Left cardiac atrium (tissue), 4 donors: ENCODE measurements at places on chromosomes 4 and X. TPM values are rescaled to one million over a fixed set of nuclear protein-coding genes. Genes with fewer than 3 reads are reported as not detected.

RBM47 gene
- 10.8 TPM for total RNA-seq

PSAPL1 gene
- total RNA-seq, result not detected

HDAC6 gene
- 43.1 TPM for total RNA-seq

MAGEA8 gene
- total RNA-seq, result not detected

DMRTC1B gene
- total RNA-seq, result not detected

MAGEE2 gene
- 0.12 TPM for total RNA-seq

FAM47B gene
- not detected for total RNA-seq

- no peak for DNase-seq
These were observed 60.1 kb upstream of the SORCS2 start for GRCh38 chr4:7132249-7132648.

DNA sequence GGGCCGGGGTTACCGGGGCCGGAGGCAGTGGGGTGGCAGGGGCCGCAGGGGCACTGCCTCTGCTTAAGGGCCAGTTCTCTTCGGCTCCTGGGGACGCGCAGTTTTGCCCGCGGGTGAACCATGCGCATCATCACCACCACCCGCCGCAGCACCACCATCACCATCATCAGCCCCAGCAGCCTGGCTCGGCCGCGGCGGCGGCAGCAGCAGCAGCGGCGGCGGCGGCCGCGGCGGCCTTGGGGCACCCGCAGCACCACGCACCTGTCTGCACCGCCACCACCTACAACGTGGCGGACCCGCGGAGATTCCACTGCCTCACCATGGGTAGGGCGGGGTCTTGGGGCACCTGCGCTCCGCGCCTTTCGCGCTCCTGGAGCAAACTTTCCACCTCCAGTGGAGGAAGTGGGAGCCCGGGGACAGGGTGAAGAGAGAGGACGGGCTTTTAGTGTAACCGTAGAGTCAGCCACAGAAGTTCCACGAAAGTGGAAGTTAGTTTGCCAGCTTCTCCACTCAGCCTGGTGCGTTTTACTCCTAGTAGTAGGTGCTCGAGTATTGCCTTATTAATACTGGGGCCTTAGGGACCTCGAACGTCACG lies 729 bp downstream of the GSX2 start:
- DNase-seq, result no peak

GRCh38 chr4:84531689-84532088 lies 32.6 kb upstream of the NKX6-1 start:
- DNase-seq, result no peak

DNA sequence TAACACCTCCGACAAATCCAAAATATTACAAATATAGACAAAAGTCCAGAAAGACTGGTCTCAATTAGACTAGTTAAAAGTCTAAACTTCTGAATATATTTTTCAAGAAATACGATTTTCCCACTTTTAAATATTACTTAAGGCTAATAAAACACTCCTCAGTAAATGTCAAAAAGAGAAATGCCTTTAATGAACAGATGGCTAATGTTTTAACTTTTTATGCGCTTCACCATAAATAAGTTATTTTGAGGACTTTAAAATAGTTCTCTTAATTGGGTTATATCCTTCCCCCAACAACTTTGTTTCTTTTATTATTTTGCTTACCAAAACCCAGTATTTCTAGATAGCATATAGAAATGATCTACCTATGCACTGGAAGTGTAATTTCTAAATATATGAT lies 201.4 kb downstream of the APBB2 start:
- no peak for DNase-seq

GRCh38 chrX:38803243-38803587 lies 2.0 kb downstream of the MID1IP1 start:
- no peak for DNase-seq

DNA sequence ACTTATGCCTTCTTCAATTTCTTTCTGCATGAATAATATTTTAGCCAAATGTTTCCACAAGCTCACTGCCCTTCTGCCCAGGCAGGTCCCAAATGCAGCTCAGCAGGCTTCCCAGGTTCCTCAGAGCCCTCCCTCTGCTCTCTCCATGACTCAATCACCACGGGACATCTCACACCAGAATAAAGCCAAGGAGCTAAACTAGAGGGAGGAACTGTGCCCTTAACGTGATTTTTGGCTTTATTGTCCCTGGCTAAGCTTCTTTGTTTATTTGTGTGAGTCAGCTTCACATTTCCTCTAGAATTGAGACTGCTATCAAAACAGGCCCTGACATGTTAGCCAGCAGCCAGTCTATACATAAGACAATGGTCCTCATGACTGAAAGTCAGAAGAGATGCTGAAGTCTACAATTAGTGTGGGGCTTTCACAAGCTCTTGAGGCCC lies 186.4 kb upstream of the GALNT7 start:
- DNase-seq, result no peak

- DNase-seq, result no peak
These were observed 3.7 kb upstream of the RAB9A start for GRCh38 chrX:13685126-13685763.

DNA sequence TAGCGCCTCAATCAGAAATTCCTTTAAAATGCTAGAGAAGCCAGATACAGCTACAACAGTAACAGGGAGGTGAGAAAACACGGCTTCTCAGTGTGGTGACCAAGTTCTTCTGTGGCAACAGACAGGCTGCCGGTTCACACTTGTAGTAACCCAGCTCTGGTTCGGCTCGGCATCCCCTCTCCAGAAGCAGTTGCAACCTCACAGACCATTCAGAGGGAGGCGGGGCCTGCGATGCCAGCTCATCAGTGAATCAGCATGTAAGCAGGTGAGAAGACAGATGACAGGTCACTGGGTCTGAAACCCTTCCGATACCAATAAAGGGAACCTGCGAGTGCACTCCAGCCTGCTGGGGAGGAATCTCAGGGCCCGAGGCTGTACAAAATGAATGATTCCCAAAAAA lies 251.0 kb downstream of the KCNIP4 start:
- DNase-seq, result no peak

DNA sequence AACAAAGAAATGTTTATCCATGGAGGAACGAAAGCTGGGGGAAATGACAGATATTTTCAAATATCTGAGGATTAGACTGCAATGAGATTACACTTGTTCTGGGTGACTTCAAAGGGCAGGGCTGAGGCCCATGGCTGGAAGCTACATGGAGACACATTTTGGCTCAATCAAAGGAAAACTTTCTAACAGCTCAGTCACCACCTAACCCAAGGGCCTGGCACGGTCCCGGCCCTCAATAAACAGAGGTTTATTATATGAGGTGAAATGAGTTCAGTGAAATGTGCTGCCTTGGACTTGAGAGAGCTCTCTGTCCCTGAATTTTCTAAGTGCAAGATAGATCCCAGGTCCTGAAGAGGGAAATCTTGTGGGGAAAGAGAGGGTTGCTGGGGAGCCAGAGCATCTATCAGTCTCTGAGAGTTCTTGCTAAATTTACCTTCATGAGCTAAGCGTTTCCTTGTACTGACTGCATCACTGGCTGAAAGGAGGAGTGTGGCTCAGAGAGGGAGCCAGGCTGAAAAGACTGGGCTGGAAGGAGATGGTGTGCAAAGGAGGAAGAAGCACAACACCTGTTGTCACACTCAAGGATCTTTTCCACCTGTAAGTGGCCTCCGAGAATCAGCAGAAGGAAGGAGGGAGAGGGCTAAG lies 2.0 kb upstream of the RIPPLY1 start:
- DNase-seq, result no peak

DNA sequence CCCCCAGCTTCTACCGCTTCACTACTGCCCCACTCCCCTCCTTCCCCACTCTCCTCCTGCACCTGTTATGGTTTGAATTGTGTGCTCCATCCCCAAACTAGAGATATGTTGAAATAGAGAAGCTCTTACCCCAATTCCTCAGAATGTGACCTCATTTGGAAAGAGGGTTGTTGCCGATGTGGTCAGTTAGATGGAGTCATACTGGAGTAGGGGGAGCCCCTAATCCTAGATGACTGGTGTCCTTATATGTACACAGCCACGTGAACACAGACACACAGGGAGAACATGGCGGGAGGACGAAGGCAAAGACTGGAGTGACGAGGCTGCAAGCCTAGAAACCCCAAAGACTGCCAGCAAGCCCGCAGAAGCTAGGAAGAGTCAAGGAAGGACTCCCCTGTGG lies 84.3 kb downstream of the FHDC1 start:
- no peak for DNase-seq

GRCh38 chrX:97909245-97909644 lies 1025.5 kb downstream of the RPA4 start:
- DNase-seq, result no peak

- no peak for DNase-seq
These were observed 3.7 kb downstream of the BLOC1S4 start for GRCh38 chr4:6719611-6720179.

- DNase-seq, result no peak
These were observed 614.5 kb upstream of the LCORL start for GRCh38 chr4:18636001-18636585.

DNA sequence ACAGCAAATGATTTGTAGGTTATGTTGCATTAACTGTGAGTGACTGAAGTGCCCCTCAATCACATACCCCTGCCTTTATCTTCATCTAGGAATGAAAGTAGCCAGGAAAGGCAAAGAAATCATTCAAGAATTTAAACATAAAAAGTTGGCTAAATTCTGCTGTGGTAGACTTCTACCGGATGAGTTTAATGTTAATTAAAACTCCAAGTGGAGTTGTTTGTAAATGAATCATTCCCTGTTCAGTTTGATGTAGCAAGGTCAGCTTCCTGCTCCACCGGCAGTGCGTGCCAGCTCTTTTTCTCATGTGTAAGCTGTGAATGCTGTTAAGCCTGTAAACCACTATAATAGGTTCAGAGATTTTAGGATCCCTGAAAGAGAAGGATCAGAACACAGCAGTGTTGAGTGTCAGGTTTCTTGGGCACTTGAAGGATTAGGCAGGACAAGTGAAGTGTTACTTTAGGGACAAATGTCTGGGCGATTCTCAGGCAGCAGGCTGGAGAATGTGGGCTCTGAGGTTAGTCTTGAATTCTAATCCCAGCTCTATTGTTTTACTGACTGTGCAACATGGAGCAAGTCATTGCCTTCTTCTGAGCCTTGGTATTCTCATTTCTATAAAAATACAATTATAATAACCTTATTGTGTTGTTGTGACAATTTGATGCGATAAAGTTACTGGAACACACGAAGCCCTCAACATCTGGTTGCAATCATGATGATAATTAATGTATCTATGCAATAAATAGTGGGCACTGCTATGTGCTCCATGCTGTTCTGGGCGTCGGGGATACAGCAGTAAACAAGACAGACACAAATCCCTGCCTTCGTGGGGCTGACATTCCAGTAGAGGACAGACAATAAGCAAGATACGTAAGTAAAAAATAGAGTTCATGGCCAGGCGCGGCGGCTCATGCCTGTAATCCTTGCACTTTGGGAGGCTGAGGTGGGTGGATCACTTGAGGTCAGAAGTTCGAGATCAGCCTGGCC lies 112.0 kb downstream of the SHROOM3 start:
- peak; percentile 28 for DNase-seq

- DNase-seq, result no peak
These were observed 18.5 kb downstream of the HCCS start for GRCh38 chrX:11129534-11130105.

- DNase-seq, result no peak
These were observed 5.3 kb upstream of the KIAA1210 start for GRCh38 chrX:119132961-119133360.

- DNase-seq, result peak; percentile 56
These were observed 376.0 kb downstream of the BCOR start for GRCh38 chrX:39721566-39722279.

GRCh38 chrX:18047491-18047890 lies 173.2 kb downstream of the BEND2 start:
- DNase-seq, result no peak

DNA sequence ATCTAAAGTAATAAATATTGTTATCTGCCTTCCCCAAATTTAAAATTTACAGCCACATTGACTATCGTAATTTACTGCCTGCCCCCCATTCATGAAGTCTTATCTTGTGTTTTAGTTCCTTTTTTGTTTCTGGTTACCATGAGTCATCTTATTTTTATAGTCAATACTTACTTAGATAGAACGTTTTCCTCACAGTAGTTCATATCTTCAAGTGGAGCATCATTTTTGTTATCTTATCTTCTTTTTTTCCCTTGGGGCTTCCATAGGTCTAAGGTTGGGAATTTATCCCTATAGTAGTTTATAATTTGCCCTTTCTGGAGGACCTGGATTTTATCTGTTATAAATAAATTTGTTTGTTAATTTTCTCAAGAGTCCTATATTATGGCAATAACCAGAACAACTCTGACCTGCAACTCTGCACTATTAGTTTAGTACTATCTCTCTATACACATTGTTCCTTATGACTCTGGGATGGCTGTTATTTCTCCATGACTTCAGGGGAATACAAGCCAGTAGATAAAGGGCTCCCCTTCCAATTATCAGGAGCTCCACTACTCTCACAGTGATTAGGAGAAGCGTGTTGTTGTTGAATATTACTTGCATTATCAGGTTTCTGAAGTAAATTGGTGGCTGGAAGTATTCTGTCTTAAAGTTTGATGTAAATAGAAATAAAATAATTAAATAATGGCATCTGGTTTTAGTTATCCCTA lies 330.6 kb downstream of the GALNTL6 start:
- no peak for DNase-seq

DNA sequence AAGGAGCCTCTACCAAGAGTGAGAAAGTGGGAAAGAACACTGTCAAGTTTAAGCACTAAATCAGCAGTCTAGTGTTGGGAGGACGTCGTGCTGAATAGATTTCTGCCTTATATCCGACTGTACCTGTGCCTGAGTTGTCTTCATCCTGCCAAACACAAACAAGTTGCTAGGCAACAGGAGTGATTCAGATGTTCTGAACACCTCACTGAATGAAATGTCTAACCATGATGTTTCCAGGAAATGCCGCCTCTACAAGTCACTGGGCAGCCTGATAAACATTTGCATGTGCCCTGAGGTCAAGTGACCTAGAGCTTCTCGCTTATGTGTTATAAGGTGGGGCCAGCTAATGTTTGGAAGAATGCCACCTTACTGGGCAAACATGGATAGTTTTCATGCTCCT lies 37.9 kb downstream of the SGMS2 start:
- DNase-seq, result peak; percentile 44

DNA sequence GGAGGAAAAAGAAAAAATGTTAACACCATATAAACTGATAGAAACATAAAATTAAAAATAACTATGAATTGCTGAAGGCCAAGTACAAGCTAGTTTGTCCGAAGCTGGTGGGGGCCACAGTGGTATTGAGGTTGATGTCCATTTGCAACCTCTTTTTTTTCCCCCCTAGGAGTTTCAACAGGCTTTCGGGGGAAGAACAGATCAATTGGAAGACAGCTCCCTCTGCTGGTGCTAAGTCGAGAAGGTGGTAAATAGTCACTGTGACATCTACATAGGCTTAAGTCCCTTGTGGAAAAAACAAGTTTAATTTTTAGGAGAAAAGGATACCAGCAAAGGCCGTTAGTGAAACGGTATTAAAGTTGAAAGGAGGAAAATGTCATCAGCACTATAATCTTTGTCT lies 115.7 kb upstream of the ZXDA start:
- peak; percentile 22 for DNase-seq

GRCh38 chr4:127047930-127048329 lies 584.8 kb upstream of the INTU start:
- DNase-seq, result no peak

- DNase-seq, result no peak
These were observed 60.5 kb downstream of the TMA16 start for GRCh38 chr4:163554870-163555465.
